Colonic mucosa (tissue), 4 donors: ENCODE measurements at places on chromosomes 16 and 17. TPM values are rescaled to one million over a fixed set of nuclear protein-coding genes. Genes with fewer than 3 reads are reported as not detected.
A peak's percentile ranks its signal among the peaks of the same experiment; 100 is the strongest.

SLC16A13 gene
- total RNA-seq, result 11.0 TPM

STX1B gene
- 0.35 TPM for total RNA-seq

OTOP3 gene
- total RNA-seq, result 0.40 TPM

TBX21 gene
- total RNA-seq, result 0.49 TPM

DVL2 gene
- 42.4 TPM for total RNA-seq

DNA sequence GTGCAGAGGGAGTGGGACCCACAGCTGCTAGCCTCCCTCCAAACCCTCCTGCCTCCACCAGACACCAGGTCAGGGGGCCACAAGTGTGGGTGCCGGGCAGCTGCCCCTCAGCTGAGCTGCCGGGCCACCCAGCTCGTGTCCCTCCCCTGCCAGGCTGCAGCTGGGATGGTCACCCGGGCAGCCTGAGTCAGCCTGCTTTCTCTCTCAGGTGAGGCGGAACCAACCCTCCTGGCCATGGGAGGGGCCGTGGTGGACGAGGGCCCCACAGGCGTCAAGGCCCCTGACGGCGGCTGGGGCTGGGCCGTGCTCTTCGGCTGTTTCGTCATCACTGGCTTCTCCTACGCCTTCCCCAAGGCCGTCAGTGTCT, 6.9 kb downstream of the SLC16A3 start:
- DNase-seq, result peak; percentile 45

- no peak for DNase-seq
Measured at GRCh38 chr16:8905168-8905762, 23.1 kb downstream of the LITAFD start.

DNA sequence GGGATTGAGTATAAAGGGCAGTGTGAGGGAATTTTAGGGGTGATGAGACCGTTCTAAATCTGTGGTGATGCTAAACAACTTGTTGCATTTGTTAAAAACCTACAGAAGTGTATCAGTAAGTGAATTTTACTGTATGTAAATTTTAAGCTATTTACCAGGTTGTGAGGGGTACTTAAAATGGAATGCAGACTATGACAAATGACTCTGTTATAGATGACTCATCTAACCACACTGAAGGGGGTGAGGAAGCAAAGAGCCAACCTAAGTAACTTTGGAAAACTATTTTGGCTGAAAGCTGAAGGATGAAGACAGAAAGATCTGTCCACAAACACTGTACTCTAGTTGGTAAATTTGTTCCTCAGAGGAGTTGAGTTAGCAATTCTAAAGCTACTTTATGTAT, 5.3 kb upstream of the MKS1 start:
- no peak for DNase-seq

GRCh38 chr16:30375864-30376263, 1.3 kb downstream of the MYL11 start:
- no peak for DNase-seq

GRCh38 chr17:2067608-2068024, 12.7 kb downstream of the HIC1 start:
- DNase-seq, result no peak

GRCh38 chr17:74759941-74760340, 11.5 kb downstream of the NHERF1 start:
- no peak for DNase-seq

GRCh38 chr17:73324711-73325526, 13.1 kb upstream of the CDC42EP4 start:
- DNase-seq, result no peak

GRCh38 chr16:53740476-53740875, 36.5 kb downstream of the FTO start:
- no peak for DNase-seq

- DNase-seq, result peak; percentile 65
Measured at GRCh38 chr16:85894266-85894665, 4.7 kb upstream of the IRF8 start.
